Kidney tubule cell (primary cell): ENCODE measurements at places on chromosomes 1 and 21.
A peak's percentile ranks its signal among the peaks of the same experiment; 100 is the strongest.

- DNase-seq: no peak
These were observed 20.8 kb downstream of the EPHA8 start for GRCh38 chr1:22584001-22584562.

DNA sequence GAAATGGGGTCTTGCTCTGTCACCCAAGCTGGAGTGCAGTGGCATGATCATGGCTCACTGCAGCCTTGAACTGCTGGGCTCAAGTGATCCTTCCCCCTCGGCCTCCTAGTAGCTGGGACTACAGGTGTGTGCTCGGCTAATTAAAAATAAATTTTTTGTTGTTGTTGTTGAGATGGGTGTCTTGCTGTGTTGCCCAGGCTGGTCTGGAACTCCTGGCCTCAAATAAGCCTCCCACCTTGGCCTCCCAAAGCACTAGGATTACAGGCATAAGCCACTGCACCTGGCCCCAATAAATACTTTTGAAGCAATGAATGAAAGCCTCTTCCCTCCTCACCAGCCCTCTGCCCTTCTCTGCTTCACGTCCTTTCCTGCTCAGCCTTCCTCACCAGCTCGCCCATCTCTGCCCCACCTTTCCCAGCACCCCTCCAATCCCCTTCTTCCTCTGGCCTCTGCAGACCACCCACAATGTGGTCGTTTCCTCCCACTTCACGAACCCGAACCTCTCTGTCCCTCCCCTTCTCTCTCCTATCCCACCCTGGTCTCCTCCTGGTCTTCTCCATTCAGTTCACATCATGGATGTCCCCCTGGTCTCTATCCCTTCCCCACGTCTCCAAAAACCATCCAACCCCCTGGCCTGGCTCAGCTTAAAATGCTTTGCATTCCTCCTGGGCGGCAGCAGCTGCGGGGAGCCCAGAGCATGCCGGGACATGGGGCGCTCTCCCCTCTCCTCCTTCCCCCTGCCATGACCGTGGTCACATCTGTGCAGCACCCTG, 38.4 kb downstream of the RAP1GAP start:
- no peak for DNase-seq

DNA sequence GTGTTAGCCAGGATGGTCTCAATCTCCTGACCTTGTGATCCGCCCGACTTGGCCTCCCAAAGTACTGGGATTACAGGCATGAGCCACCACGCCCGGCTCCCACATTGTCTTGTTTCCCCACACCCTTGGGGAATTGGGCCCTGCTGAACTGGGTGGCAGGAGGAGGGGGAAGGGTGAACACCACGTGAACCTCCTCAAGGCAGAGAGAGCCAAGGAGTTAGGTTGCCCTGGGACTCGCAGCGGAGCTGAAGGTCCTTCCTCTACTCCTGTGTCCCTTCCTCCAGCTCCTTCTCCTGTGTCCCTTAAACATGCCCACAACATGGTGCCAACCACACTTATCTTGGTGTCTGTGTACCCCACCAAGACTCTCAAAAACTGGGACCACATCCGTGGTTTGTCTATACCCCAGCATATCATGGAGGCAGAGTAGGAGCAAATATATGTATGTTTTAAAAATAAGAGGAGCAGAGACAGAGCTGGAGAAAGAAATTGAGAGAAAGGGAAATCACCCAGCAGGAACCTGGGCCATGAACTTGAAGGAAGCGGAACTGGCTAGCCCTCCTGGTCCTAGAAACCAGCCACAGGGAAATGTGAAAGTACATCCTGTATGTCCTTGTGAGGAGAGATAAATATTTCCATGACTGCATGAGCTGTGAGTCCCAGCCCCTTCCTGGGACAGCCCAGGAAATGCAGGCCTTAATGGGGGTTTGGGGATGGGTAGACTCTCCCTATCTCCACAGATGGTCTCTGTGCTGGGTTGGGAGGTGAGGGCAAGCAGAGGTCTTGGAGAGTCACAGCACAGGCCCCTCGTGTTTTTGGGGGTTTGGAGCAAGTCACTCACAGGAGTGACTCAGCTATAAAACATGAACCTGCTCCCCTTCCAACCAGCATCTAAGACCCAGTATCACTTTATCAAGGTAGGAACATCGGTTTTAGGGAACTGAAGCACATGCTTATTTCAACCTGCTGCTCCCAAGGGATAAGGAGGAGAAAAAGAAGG, 9.4 kb upstream of the TAL1 start:
- DNase-seq: peak; percentile 16

GRCh38 chr1:214463596-214463995, 87.8 kb downstream of the PTPN14 start:
- peak; percentile 72 for DNase-seq

GRCh38 chr1:81174052-81174451, 626.7 kb upstream of the ADGRL2 start:
- DNase-seq: peak; percentile 55

- DNase-seq: peak; percentile 48
These were observed 43.8 kb downstream of the RBM11 start for GRCh38 chr21:14259747-14260146.

- DNase-seq: no peak
These were observed 17.7 kb downstream of the FOXJ3 start for GRCh38 chr1:42317308-42317707.

DNA sequence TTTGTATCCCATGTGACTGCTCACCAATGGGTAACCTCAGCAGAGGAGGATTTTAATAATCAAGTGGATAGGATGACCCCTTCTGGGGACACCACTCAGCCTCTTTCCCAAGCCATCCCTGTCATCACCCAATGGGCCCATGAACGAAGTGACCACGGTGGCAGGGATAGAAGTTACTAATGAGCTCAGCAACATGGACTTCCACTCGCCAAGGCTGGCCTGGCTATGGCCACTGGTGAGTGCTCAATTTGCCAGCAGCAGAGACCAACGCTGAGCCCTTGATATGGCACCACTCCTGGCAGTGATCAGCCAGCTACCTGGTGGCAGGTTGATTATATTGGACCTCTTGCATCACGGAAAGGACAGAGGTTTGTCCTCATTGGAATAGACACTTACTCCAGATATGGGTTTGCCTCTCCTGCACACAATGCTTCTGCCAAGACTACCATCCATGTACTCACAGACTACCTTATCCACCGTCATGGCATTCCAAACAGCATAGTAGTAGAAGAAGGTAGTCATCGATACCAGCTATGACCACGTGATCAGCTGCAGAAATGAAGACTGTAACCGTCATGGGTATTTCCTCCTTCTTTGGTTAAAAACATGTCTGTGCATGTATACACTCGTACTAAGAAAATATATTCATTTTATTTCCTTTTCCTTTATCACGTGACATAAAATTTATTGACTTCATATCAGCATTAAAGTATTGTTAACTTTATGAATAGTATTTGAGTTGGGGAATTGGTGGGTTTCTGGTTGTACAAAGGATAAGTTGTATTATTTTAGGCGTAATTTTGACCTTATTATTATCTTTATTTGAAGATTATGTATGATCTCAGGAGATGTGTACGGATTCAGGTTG, 562.6 kb downstream of the PTPRU start:
- no peak for DNase-seq

DNA sequence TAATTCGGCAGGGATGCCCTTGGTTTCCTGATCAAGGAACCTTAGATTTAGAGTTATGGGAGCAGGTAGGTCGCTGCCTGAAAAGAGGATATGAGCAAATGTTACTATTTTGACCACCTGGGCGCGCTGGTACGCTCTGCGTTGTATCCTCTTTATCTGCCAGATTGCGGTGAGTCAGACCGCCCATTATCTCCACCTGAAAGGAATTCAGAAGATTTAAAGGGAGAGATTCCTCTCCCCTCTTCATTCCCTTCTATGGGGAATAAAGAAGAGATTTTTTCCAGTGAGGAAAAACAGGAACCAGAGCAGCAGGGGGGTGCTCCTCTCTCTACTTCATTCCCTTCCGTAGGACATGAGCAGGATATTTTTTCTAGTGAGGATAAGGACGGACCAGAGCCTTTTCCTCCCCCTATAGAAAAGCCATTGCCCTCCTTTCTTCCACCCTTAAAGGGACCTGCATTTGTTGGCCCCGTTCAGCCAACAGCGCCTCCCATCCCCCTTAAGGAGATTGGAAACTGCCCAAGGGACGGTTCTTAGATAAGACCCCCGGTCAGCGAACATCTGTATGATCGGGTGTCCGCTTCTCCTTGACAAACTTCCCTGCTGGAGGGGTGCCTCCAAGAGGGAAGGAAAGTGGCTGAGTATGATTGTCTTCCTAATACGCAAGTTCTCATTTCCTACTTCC, 34.1 kb downstream of the CLCA1 start:
- DNase-seq: peak; percentile 50

- DNase-seq: no peak
These were observed 48.9 kb downstream of the RASSF5 start for GRCh38 chr1:206556047-206556749.

- no peak for DNase-seq
These were observed 12.7 kb upstream of the CD101 start for GRCh38 chr1:116988908-116989307.

- DNase-seq: no peak
These were observed 6.8 kb upstream of the PLXNA2 start for GRCh38 chr1:208251015-208251414.

- DNase-seq: no peak
These were observed 45.1 kb upstream of the SCCPDH start for GRCh38 chr1:246678816-246679793.

DNA sequence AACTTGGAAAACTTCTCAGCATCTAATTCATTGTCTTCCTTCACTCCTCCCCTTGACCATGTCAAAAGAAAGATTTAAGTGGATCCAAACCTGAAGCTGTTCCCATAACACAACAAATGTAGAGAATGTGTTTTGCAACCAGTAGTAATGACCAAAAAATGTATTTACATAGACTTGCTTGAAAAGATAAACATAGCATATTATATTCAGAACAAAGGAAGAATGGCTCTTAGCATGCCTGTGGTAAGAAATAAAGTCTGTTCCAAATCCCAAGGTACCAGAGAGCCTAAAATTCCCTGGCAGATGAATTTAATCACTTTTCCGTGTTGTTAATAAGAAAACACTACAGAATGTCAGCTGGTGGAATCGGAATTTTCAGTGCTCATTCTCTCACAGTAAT, 36.8 kb downstream of the FMO3 start:
- DNase-seq: no peak

- DNase-seq: no peak
These were observed 46.1 kb upstream of the LPAR3 start for GRCh38 chr1:84939151-84939550.

DNA sequence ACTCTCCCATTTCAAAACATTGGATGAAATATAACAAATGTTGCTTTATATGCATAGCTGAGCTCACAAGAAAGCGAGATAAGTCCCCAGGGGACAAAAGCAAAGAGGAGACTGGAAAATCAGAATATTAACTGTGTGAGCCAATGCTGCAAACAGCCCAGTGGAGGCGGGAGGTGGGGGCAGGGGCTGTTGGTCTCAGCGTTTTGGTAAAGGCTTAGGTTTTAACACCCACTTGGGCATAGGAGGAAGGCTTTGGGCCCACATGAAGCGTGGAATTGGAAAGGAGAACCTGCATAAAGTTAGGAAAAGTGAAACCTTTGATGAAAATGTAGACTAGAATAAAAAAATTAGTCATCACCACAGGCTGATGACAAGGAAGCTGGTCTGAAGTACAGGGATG, 30.2 kb upstream of the SMIM12 start:
- no peak for DNase-seq

GRCh38 chr1:81832573-81832972, 31.8 kb downstream of the ADGRL2 start:
- DNase-seq: peak; percentile 47

GRCh38 chr21:44999428-44999971, 59.7 kb downstream of the SLX9 start:
- DNase-seq: no peak

- DNase-seq: no peak
These were observed 26.2 kb upstream of the PADI4 start for GRCh38 chr1:17281775-17282181.

DNA sequence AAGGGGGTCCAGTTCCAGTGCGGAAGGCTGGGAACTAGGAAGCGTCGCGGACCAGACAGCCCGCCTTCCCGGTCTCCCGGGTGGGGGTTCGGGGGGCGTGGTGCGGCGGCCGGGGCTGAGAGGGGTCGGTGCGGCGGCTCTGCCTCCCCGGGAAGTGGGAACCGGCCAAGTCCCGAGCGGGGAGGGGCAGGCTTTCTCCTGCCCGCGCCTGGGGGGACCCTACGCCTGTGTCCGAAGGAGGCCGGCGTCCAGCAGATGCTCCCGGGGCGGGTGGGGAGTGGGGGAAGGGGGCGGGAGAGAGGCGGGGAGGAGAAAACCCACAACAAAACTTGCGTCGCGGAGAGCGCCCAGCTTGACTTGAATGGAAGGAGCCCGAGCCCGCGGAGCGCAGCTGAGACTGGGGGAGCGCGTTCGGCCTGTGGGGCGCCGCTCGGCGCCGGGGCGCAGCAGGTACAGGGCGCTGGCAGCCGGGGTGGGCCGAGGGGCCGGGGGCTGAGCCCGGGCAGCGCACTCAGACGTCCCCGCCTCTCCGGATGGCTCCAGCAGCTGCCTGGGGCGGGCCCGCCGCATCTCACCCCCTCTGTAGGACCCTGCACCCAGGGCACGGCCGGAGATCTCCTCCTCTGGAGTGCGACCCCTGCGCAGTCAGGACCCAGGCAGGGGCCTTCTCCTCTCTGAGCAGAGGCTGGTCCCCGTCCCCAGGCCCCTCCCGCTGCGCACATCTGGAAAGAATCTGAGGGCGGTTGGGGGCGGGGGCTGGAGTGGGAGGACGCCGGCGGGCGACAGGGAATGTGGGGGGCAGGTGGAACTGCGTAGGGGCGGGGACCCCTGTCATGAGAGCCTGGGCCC, at the start of gene PODN:
Gene PODN, plus strand, starts transcription at position 355 of the 849 bp plus-strand sequence. CDS start 7,643 bp downstream, outside the sequence.
- DNase-seq: no peak

GRCh38 chr1:60257531-60257930, 184.0 kb upstream of the C1orf87 start:
- DNase-seq: no peak

- DNase-seq: no peak
These were observed 11.3 kb upstream of the CTSE start for GRCh38 chr1:206035027-206035426.

GRCh38 chr1:20191266-20191825, 5.0 kb upstream of the PLA2G2C start:
- no peak for DNase-seq

DNA sequence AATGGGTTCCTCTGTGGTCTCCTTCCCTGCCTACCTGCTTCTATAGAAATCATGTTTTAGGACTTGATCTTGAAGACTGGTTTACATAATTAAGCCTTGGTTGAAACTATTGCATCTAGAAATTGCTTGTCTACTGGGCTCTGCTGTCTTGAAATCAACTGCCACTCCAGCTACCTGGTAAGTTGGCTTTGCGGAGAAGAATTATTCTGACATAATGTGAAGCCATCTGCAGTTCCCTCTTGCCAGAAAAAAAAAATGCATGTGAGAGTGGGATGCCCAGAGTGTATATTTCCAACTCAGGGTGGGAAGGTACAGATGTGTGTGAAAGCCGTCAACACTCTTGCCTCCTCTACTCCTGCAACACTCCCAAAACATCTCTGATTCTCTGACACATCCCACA, 27.2 kb downstream of the C8B start:
- no peak for DNase-seq
